ENCODE measurements at places on chromosomes 6 and 20.

DNA sequence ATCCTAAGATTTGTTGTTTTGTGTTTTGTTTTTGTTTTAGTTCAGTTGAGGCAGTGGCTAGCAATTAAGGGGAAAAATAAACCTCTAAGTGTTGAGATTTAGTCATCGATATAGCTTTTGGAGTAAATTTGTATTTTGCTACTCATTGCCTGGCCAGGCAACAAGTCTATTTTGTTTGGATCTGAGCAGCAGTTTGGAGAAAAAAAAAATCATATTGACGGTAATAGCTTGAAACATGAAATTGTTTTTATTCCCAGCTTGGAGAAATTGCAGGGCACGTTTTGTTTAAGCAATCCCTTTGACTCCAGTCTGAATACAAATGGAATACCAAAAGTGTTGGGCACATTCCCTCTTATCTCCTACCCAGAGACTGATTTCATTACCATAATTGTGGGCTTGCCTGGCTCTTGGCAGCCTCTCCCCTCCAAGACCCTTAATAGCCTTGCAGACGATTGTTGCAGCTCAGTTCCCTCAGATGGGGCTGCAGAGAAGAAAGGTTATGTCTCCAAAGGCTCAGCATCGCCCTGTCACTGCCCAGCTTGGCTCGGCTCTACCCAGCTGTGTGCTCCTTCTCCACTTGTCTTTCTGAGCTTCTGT lies 56.0 kb downstream of the ISM1 start:
- DNase-seq: no peak

GRCh38 chr6:169172456-169172855 lies 81.2 kb downstream of the THBS2 start:
- DNase-seq: no peak

DNA sequence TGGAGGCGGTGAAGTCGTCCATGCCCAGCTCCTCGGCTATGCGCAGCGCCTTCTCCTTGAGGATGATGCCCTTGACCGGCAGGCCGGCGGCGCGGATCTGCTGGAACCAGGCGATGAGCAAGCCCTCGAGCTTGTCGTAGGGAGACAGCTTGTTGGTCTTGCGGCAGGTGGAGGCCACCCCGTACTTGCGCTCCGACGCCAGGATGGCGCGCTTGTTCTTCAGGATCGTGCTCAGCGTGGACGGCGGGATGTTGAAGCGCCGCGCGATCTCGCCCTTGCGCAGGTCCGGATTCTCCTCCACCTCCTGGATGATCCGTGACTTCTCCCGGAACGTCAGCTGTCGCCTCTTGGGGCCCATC lies 435 bp downstream of the CENPB start:
- no peak for DNase-seq

- DNase-seq: peak; percentile 69
Measured at GRCh38 chr6:7542065-7542873, 798 bp downstream of the DSP start.

DNA sequence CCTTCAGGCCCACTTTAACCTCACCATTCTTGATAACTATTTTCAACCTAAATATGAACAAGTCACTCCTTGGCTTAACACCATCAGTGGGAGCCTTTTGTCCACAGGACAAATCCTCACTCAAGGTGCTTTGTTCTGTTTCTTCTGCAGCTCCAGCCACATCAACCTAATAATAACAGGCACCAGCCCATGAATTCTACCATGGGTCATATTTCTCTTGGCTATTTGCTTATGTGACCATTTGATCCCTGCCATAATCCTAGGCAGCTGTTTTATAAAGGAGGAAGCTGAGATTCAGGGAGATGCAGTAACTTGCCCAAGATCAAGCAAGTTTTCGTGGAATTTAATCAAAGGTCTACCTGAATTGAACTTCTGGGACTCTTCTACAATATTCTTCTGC lies 561.3 kb downstream of the DHX35 start:
- DNase-seq: no peak

DNA sequence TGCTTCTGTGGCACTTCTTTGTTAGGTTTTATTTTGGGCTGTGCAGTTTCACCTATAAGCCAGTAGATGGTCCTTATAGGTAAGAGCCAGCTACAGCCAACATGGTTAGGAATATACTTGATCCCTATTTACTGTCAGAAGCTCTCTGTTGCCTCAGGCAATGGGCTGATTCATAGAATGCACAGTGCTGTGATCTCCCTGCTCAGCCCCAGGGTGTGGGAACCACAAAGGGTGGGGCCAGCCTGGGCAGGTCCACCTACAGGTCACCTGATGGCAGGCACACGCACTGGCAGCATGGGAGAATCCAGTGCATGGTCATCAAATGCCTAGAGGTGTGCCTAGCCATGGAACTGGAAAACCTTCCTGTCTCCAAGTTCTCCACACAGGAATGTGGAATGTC lies 191.9 kb downstream of the MOXD1 start:
- no peak for DNase-seq

DNA sequence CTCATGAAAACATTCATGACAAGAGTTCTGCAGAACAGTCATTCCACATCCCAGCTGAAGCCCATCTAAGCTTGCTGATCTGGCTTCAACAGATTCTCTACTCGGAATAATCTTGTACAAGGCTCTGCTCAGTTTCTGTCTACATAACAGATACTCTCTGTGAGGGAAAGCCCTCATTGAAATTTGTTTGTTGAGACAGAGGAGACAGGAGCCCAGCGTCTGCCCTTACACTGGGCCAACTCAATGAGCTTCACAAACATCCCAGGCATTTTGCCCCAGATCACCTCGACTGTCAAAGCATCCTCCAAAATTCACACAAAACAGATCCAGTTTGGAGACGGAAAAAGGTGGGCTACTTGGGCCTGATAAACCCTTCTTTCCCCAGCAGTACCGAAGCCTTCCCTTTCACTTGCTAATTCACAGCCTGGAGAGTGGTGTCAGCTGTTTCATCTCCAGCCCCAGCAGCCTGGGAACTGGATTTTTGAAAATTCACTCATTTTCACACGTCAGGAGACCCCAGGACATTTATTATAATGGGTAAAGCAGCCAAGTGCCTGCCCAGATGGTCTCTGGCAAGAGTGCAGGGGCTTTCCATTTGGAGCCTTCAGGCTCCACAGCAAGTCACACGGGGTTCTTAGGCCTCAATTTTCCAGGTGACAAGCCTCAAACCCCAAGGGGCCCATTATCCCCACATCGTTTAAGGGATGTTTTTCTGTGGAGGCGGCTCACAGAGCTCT lies 7.3 kb downstream of the CCDC167 start:
- no peak for DNase-seq

DNA sequence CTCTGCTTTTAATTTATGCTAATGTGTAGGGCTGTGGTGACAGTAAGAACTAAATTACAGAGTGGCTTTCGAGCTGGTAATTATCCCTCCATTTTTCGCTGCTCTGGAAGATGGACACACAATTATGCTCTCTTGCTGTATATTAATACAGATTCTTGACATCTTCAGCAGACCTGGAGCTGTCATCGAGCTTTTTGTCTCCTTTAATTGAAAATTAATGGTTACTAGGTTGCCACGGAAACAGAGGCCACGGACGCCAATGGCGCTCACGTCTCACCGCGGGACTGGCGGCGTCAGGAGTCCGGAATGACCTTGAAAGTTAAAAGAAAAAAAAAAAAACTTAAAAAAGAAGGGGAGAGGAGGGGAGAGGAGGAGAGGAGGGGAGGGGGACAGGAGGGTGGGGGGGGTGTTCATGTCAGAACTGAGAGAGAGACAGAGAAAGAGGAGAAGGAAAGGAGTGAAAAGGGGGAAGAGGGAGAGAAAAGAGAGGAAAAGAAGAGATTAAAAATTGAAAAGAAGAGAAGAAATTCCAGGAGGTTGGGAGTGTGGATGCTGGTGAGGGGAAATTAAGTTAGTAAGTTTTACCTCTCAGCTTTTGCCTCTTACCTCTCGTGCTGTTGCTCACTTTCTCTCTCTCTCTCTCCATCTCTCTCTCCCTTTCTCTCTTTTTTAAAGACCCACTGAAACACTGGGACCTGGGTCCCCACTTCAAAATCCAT lies 22.1 kb upstream of the FOXP4 start:
- no peak for DNase-seq
